ENCODE measurements at places on chromosomes 5 and 9.

- DNase-seq, result no peak
These were observed 226.0 kb upstream of the ATP10B start for GRCh38 chr5:161077936-161078545.

DNA sequence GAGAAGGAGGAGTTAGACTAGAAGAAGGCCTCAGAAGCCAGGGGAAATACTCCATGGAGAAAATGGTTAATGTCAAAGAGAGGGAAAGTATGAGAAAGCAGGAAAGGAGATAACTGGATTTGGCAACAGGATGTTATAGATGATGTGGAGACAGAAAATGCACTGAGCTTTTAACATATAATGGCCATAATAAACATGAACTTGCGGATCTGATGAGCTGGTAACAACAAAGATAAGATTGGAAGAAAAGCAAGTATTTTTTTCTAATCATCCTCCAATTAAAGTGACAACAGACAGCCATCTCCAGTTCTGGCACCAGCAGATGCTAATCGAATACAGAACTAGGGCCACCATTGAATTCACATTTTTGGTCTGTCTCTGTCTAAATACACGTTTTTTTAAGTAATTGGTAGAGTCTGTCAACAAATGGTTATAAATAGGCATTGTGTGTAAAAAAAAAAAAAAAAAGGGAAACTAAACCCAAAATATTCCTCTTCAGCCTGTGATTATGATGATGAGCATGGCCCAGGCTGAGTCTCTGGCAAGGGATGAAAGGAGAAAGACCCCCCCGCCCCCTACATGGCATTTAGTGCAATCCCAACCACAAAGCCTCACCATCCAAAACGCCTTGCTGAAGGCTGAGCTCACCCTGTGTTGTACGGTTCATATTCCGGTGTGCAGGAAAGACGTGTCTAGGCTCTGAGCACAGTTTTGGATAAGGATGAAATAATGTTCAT is 149.5 kb upstream of the LHFPL2 start:
- no peak for DNase-seq

DNA sequence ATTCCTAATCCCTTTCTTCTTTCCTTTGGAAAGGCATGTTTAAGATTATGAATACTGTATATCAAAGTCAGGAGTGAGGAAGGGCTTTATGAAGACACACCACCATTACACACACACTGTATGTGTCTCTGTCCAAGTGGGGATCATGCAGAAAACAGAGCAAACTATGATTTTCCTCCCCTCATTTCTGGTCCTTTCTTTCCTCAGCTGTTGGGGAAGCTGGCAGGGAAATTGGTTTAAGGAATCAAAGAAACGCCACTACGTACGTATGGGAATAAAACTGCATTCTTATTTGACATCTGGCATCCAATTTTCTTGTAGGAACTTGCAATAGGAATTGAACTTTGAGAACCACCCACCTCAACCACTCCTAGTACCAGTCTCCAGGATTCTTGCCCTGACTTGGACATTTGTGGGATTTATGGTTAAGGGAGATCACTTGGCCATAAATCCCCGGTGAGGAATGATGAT is 125.8 kb downstream of the PDE4D start:
- no peak for DNase-seq

- DNase-seq, result no peak
These were observed 12.4 kb upstream of the PTGDS start for GRCh38 chr9:136964833-136965422.

DNA sequence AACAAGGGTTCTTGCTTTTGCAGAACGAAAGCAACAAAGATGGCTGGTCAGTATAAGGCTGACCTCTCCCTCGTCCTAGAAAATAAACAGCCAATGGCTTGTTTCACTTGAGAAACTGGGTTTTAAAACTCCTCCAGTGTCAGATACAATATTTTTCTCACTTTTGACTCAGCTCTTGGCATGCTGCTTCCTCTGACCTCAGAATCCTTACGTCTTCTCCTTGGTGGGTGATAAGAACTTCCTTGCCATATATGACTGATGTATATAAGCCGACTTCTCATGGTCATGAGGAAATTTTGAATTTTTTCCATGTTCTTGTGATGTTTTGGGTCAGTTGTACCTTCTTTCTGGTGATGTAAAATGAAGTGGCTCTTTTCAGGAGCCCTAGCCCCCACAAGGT is 3.8 kb downstream of the ZNF618 start:
- no peak for DNase-seq

GRCh38 chr5:162956570-162956969 is 480.8 kb upstream of the CCNG1 start:
- DNase-seq, result no peak

- no peak for DNase-seq
These were observed 53.7 kb downstream of the MAP1B start for GRCh38 chr5:72160959-72161358.

DNA sequence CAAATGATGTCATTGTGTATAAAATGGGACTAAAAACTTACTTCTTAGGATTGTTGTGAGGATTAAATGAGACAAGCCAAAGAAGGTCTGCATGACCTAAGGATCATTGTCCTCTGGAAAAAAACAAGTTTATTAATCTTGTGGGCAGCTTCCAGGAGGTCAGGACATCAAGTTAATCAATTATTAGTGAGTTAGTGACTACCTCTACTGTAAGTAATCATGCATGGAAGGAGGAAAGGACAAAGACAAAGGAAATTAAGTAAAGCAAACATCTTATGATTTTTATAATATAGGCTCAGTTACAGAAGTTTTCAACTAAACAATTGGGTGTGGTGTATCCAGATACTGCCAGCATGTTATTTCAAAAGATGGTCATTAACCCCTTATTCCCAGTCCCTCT is 129.3 kb upstream of the TUT7 start:
- DNase-seq, result no peak

DNA sequence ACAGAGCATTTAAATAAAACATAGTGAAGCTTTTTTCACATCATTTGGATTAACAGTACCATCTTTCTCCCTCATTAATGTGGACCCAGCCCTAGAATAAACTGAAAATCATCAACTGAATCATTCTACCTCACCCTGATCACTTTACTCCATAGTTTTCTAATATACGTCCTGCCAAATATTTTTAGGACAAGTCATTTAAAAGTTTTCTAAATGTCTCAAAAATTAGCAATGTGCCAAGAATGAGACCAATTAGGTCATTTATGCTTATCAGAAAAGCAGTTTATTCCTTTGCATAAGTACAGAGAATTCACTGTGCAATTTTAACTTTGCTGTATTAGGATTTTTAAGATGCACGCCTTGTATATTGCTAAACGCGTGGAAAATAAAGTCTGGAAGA is 284.4 kb downstream of the PIK3R1 start:
- no peak for DNase-seq

DNA sequence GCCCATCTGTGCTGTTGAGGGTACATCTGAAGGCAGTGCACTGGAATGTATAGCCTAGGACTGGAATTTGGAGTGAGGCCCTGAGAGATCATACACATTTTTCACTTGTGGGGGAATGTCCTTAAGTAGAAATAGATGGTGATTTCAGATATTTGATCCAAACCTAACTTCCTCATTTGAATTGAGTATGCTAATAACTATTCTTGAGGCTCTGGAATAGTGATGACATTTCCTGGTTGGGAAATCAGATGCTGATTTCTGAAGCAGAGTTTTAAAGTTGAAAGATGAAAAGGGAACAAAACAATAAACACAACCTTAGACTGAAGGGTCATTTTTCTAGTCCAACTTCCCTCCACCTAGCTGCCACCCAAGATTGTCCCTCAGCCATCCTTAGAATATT is 163.0 kb upstream of the CCDC152 start:
- DNase-seq, result no peak

- no peak for DNase-seq
These were observed 361.9 kb downstream of the MTRR start for GRCh38 chr5:8230868-8231267.

DNA sequence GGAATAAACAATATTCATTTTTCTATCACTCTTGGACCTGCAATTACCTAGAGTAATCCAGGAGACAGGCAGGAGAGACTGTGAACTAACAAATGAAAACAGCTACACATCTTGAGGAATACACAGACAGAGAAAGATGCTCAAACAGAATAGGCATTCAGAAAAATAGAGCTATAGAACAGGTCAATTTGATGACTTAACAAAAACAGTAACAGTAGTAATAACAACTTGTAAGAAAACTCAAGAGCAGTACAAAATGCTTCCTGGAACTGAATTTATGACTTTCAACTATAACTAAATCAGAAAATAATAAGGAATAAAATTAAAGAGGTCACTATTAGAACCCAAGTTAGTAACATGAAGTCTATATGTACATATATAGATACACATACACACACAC is 579.3 kb downstream of the TLR4 start:
- no peak for DNase-seq

GRCh38 chr9:90029996-90030395 is 425.2 kb downstream of the GADD45G start:
- DNase-seq, result no peak

DNA sequence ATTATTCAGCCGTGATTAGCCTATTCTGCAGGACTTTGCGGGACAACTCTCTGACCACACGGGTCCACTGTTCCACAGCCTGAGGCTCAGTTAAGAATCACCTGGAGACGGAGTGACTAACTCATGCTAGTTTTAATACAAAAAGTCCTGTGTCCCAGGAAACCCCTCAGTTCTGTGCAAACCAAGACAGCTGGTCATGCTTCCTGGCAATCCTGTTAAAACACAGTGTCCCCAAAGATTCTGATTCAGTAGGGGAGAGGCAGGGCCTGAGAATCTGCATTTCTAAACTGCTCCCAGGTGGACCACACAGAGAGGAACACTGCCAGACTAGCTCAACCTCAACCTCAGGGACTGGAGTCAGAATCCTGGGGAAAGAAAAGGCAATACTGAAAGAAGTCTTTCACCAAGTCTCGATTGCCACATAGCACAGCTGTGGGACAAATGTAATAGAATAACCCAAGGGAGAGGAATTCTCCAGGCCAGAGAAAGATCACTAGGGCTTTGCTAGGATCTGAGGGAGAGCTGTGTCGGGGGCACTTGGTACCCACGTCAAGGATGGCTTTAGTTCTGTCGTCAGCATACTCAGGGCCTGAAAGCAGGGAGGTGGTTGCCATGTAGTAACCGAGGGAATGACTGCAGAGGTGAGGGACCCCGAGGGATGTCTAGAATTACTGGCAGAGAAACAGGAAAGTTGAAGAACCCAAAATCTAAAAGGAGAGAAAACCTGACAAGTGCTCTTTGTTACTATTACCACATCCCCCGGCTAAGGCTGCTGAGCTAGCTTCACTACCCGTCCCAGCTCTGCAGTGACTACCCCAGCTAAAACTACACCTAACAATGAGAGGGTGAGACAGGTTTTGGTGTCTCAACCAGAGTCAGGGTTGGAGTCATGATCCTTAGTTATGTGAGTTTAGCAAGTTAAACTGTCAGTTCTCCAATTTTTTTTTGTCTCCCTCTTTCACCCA is 8.6 kb downstream of the SUSD1 start:
- no peak for DNase-seq

DNA sequence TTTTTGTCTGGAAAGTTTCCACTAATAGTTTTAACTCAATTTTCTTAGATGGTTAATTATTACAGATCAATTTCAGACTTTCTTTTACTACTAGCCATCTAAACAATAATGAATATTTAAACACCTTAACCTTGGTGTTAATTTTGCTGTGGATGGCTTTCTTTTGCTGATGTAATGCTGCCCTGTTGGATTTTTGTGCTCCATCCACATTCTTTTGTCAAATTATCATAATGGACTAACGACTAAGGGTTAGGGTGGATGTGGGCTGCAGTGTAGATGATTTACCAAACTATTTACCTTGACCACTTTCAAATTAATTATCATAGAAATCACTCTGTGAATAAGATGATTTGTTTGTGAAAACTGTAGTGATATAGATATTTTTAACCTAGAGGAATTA is 15.6 kb upstream of the TMEM38B start:
- no peak for DNase-seq

- DNase-seq, result no peak
These were observed 27.1 kb upstream of the NKD2 start for GRCh38 chr5:981456-981855.

DNA sequence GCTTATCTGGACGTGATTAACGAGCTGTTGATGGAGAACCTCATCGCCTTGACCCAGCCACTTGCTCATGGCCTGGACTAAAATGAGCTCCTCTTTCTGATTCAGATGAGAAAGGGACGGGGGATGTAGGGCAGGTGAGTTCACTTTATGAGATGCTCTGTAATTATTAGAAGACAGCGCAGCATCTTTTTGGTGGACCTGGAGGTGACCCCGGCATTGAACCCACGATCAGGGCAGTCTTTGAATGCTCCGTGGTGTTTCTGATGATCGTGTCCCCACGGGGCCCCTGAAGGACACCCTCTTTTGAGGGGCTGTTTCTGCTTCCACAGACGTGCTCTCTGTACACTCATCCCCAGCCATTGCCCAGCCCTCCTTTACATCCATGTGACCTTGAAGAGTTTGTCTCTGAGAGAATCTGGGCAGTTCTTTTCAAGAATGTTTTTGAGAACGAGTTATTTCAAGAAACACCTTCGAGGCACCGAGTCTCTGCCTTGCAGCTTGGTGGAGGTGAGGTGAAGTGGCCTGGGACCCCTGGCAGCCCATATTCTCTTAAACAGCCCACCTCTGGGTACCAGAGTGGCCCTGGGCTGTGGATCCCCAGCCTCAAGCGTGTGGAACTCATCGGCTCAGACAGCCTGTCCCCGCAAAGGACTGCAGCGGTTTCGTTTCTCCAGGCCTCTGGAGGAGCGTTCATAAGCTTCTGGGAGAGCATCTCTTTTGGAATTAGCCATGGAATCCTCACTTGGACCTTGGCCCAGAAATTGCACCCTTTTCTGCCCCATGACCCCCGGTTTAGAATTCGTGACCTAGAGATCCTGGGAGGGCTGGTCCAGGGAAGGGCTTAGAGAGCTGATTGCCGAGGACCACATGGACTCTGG is 50.3 kb downstream of the COL5A1 start:
- DNase-seq, result no peak

GRCh38 chr9:28289746-28290145 is 716.5 kb upstream of the C9orf72 start:
- DNase-seq, result no peak

DNA sequence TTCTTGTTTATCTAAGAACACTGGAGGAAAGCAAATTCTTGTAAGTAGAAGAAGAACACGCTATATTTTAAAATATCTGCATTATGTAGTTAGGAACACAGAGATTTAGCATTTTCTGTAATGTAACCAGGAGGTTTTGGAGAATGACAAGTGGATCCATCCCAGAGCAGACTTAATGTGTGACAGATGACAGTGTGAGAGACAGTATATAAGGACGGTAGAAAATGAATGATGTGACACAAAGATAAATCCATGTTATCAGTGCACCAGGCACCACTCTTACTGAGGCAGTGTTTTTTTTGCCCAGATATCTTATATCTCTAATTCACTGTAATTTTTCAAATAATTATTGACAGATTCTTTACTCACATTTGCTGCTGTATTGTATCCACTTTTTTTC is 239.0 kb upstream of the KCNN2 start:
- DNase-seq, result no peak
